Stimulated activated CD4-positive, alpha-beta T cell treated with anti-CD3 and anti-CD28 coated beads, Interleukin-12 subunit alpha, Interleukin-12 subunit beta, amount 100 ng/mL, for 48 hours (primary cell): ENCODE measurements at places on chromosomes 2 and 18.

GRCh38 chr2:52036853-52037252 lies 1004.9 kb upstream of the NRXN1 start:
- DNase-seq = no peak

- DNase-seq = no peak
These were observed 36.7 kb downstream of the DYNC1I2 start for GRCh38 chr2:171723716-171724683.

DNA sequence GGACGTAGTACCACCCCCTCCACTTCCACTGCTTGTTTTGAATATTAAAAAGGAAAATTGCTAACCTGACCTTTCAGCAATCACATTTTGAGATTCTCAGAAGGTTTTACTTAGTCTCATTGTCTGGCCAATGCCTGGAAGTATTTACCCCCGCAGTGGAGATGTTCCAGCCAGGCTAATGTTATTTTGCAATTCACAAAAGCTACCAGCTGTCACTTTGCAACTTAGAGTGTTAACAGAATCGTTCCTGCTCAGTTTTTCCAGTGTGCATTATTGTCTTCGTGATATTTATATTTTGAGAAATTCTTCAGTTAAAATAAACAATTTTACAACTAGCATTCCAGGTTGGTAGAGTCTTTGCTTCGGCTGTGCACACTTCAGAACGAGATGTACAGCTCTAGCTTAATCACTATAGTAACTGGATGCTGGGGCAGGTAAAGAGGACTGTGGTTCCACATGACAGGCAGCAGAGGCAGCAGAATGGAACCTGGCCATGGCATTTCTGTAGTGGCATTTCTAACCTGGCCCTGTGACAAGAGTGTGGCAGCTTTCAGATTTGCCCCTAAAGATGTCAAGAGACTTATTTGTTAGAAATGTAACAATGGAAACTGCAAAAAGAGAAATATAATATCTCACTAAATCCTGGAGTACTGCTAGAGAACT lies 85.1 kb downstream of the DTNA start:
- no peak for DNase-seq

- DNase-seq = no peak
These were observed 17.2 kb downstream of the MAL start for GRCh38 chr2:95042472-95043271.

- DNase-seq = peak; percentile 68
These were observed 24.0 kb downstream of the TMEM177 start for GRCh38 chr2:119702918-119703401.

GRCh38 chr2:153808679-153809078 lies 63.0 kb upstream of the GALNT13 start:
- no peak for DNase-seq

- no peak for DNase-seq
These were observed 178.3 kb upstream of the SERPINE2 start for GRCh38 chr2:224217233-224217961.

GRCh38 chr2:118146315-118147283 lies 58.3 kb downstream of the INSIG2 start:
- no peak for DNase-seq
